ENCODE measurements at places on chromosomes 2 and 18.
A peak's percentile ranks its signal among the peaks of the same experiment; 100 is the strongest.

DNA sequence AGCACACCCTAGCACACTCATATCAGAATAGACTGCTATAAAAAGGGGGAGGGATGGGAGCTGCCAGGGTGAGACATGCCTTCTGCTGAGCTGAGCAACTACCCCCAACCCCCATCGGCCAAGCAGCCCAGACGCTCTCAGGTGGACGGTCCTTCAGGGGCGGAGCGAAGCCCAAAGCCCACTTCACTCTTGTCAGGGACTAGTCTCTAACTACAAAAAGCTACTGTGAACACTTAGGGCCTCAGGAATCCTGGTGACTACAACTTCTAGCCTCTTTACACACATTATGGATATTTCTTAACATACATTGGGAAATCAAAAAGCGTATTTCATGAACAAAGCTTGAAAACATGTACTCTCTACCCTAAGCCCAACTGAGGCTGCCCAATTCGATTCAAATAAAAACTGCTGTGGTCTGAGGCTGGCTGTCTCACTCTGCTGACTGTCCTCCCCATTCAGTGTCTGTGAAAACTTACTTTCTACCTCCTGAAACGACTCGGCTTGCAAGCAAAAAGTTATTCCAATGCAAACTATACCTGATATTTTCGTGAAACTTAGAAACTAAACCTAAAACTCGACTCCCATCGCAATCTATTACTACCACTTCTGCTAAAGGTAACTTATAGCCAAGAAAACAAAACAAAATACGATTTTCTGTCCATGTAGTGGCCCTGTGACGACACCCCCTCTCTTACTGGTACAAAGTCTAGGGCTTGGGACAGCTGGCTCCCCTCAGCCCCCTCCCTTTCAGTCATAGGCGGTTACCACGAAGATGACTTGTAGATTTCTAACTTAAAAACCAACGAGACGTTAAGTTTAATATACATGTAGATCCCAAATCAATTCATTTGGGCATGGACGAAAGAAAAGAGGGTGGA is 1.2 kb downstream of the SERTAD2 start:
- DNase-seq, result peak; percentile 56

- no peak for DNase-seq
Observed at GRCh38 chr2:4995466-4995865, 696.7 kb upstream of the SOX11 start.

- DNase-seq, result no peak
Observed at GRCh38 chr18:35634323-35634722, 52.8 kb downstream of the GALNT1 start.

DNA sequence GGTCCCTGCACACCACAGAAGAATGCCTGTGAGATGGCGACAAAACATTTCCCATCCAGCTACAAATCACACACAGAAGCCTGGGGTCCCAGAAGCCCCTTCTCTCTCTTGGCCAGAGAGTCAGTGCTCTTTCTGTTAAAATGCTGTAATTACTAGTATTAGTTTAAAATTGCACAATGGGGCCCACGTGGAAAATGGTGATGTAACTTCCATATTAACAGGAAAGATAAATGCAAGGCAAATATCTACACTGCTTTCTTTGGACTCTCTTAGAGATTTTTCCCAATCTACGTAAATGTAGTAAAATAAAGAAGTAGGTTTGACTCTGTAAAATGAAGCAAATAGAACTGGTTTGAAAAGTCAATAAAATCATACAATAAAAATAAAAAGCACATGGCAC is 113.9 kb upstream of the TFCP2L1 start:
- DNase-seq, result peak; percentile 44

GRCh38 chr2:162184359-162184758 is 32.3 kb upstream of the GCG start:
- DNase-seq, result no peak

GRCh38 chr18:20971886-20972267 is 139.7 kb downstream of the ROCK1 start:
- DNase-seq, result peak; percentile 34

DNA sequence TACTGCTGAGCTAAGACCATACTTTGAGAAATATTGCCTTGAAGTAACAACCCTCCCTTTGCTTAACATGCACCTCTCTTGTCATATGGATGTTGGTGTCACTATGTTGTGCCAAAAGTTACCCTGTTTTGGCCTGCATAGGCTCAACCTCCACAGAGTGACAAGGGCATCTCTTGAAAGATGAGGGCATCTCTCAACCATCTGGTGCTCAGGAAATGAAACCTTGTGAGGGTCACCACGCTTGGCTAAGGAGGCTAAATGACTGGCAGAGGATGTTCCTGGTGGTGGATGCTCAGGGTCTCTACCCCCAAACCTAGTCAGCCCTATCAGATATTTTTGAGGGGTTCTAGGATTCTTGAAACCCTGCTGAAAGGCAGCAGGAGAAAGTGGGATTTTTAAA is 2.3 kb downstream of the LHCGR start:
- DNase-seq, result no peak

- DNase-seq, result no peak
Observed at GRCh38 chr2:124530203-124530602, 505.1 kb downstream of the CNTNAP5 start.

All from suppressor macrophage treated with lipopolysaccharide for 1 hour (primary cell).